Activated T-cell treated with anti-CD3 and anti-CD28 coated beads, Interleukin-2, amount 50 U/mL, for 72 hours (primary cell): ENCODE measurements at places on chromosomes 5 and 9. TPM values are rescaled to one million over a fixed set of nuclear protein-coding genes. Genes with fewer than 3 reads are reported as not detected.
A peak's percentile ranks its signal among the peaks of the same experiment; 100 is the strongest.

GRCh38 chr5:141326088-141326854, 4.0 kb upstream of the PCDHGA1 start:
- peaks cover 19% of the 10 kb centered on the region for H3K4me1 ChIP-seq
- DNase-seq: peak; percentile 65
- H3K4me3 ChIP-seq: peak overlapping the region; percentile 98
- H3K36me3 ChIP-seq: peaks cover 11% of the 10 kb centered on the region
- peak overlapping the region; percentile 93 for H3K27ac ChIP-seq
- H3K27me3 ChIP-seq: peaks cover 13% of the 10 kb centered on the region

DNA sequence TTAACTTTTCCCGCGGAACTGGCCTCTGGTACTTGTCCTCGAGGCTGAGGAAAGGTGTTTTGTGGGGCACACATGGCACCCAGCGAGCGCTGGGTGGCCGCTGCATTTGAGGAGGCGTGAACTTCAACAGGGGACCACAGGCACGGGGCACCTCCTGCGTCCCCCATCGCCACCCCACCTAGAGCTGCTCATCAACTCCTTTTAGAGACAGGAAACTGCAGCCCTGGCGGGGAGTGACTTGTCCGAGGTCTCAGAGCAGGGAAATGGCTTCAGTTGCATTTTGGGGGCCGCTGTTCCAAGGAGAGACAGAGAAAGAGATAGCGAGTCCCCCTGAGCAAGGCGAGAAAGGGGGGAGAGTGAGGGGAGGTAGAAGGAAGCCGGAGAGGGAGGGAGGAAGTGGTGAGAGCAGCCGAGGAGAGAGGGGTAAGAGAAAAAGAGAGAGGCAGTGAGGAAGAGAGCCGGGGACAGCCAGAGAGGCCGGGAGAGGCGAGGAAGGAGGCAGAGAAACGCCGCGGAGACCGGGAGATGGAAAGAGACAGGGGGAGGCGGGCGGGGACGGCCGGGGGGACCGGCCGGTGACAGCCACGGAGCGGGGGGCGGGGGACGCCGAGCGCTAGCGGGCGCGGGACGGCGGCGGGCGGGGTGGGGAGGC, 12.5 kb upstream of the LHX2 start:
- no peak for DNase-seq
- H3K27me3 ChIP-seq: peaks cover 87% of the 10 kb centered on the region
- peak overlapping the region; percentile 97 for H3K4me3 ChIP-seq
- peaks cover 1% of the 10 kb centered on the region for H3K36me3 ChIP-seq

- no peak overlapping the region for H3K4me3 ChIP-seq
- no peaks in the 10 kb centered on the region for H3K36me3 ChIP-seq
- DNase-seq: no peak
- no peaks in the 10 kb centered on the region for H3K27me3 ChIP-seq
- no peaks in the 10 kb centered on the region for H3K4me1 ChIP-seq
- no peak overlapping the region for H3K27ac ChIP-seq
These were observed 16.9 kb upstream of the COL5A1 start for GRCh38 chr9:134624621-134625181.

- peaks cover 12% of the 10 kb centered on the region for H3K27me3 ChIP-seq
- no peaks in the 10 kb centered on the region for H3K4me1 ChIP-seq
- DNase-seq: no peak
- H3K27ac ChIP-seq: no peak overlapping the region
- peaks cover 5% of the 10 kb centered on the region for H3K36me3 ChIP-seq
These were observed 23.7 kb upstream of the NPR3 start for GRCh38 chr5:32687499-32687831.

- H3K27me3 ChIP-seq: no peaks in the 10 kb centered on the region
- no peak for DNase-seq
- no peak overlapping the region for H3K4me3 ChIP-seq
- H3K27ac ChIP-seq: no peak overlapping the region
- H3K36me3 ChIP-seq: peaks cover 11% of the 10 kb centered on the region
These were observed 148.4 kb downstream of the MAN2A1 start for GRCh38 chr5:109838157-109838556.

GRCh38 chr5:124162767-124163532, 583.5 kb downstream of the ZNF608 start:
- H3K27ac ChIP-seq: no peak overlapping the region
- no peak overlapping the region for H3K4me3 ChIP-seq
- no peaks in the 10 kb centered on the region for H3K36me3 ChIP-seq
- no peak for DNase-seq
- H3K4me1 ChIP-seq: peaks cover 8% of the 10 kb centered on the region

GRCh38 chr9:131593936-131594665, 48.8 kb downstream of the PRRT1B start:
- H3K27ac ChIP-seq: no peak overlapping the region
- peaks cover 18% of the 10 kb centered on the region for H3K4me1 ChIP-seq
- H3K36me3 ChIP-seq: peaks cover 2% of the 10 kb centered on the region
- H3K27me3 ChIP-seq: no peaks in the 10 kb centered on the region
- DNase-seq: no peak

DNA sequence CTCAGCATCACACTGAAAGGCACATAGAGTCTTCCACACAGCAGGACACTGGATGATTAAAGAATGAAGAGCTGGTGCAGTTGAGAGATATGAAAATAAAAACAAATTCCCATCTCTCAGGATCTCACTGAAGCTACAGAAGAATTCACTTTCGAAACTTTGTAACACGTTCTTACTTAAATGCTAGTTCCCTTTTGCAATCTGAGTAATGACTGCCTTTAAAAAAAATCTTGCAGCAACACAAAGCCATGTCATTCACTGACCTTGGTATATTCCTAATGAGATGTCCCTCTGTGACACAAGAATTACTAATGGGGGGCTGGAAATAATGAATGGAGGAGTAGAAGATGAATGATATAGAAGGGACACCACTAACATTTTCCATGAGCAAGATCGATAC, 201.8 kb downstream of the GLIS3 start:
- H3K4me1 ChIP-seq: peaks cover 13% of the 10 kb centered on the region
- no peak overlapping the region for H3K4me3 ChIP-seq
- H3K27ac ChIP-seq: no peak overlapping the region

The ISCA1 gene
- 21.7 TPM for total RNA-seq

The PCAT7 gene
- not detected for total RNA-seq

The PCDHB15 gene
- total RNA-seq: not detected
